ENCODE measurements at places on chromosomes 6 and 20.

DNA sequence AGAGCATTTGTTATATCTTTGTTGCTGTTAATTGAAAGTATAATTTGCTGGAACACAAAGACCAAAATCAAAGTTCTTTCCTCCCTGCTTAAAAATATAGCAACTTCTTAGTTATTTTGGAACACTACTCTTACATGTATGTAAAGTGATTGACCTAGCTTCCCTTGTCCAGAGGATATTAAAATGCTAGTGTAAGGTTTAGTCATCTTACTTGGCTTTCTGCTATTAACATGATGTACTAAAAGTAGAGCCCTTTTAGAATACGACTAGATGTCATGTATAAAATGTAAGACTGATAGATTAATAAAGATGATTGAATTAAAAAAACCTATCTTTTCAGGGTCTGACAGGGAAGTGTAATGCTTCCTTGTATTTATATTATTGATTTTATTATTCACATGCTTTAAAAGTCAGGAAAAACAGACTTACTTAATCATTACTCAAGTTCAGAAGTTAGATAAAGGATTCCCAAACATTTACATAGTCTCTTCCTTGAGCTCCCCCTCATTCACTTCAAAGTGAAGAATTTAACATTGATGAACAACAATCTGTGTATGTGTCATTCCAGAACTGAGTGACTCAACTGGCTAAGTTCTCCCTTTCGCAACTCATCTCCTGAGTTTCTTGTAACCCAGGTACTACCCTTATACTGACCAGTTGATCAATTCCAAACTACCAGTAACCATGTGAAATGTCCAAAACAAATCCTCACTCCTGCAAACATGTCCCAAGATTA is 50.9 kb downstream of the BTBD9 start:
- no peak for DNase-seq

GRCh38 chr6:30889921-30890645 is 5.8 kb downstream of the DDR1 start:
- no peak for DNase-seq

GRCh38 chr20:58196402-58197184 is 31.9 kb downstream of the ANKRD60 start:
- no peak for DNase-seq

DNA sequence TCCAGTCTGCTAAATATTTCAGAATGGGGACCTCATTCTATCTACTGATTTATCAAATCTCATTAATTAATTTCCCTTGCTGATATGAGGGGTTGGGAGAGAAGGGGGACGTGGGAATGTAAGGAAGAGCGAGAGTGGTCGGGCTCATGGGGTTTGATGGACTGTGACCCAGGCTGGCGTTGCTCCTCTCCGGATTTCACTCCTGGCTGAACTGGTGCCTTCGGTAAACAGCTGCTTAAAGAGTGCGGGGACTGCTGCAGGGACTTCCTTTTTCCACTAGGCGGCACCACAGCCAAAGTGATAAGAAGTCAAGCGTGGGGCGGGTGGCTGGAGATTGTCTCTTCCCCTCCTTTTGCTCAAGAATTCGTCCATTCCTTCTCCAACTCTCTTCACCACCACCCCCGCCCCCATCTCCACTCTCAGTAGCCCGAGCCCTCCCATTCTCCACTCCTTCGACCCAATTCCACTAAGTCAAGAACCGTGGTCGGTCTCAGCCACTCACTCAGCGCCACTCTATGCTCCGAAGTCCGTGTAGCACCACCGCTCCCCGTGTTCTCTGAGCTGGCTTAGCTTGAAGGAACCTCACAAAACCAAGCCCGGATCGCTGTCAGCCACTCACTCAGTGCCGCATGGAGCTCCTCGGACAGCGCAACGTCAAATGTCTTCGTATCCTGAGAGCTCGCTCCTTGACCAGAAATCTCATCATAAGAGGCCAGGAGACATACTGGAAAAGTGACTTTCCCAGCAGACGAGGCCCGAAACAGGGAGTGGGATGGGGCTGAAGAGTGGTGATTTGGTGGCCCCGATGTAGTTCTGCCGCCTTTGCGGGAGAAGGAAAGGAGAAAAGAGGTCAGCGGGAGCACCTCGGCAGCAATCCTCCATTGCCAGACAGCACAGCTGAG is 9.7 kb downstream of the TRIM31 start:
- peak; percentile 77 for DNase-seq
